ENCODE measurements at places on chromosomes 11 and 22. TPM values are rescaled to one million over a fixed set of nuclear protein-coding genes. Genes with fewer than 3 reads are reported as not detected.

Gene TRIM22
- 22.4 TPM for total RNA-seq

Gene LRRC32
- total RNA-seq, result 32.5 TPM

Gene SSTR3
- total RNA-seq, result not detected

Gene TMEM132A
- total RNA-seq, result 6.3 TPM

Gene BACE1-AS
- 7.7 TPM for total RNA-seq

Gene FAM180B
- 0.22 TPM for total RNA-seq

GRCh38 chr22:46036558-46037408, 59.8 kb upstream of the WNT7B start:
- DNase-seq, result no peak

GRCh38 chr11:126029805-126030204, 32.9 kb downstream of the CDON start:
- no peak for DNase-seq

All from Right ventricle myocardium inferior (tissue), 1 donor.